ENCODE measurements at places on chromosomes 2 and 18.
A peak's percentile ranks its signal among the peaks of the same experiment; 100 is the strongest.

DNA sequence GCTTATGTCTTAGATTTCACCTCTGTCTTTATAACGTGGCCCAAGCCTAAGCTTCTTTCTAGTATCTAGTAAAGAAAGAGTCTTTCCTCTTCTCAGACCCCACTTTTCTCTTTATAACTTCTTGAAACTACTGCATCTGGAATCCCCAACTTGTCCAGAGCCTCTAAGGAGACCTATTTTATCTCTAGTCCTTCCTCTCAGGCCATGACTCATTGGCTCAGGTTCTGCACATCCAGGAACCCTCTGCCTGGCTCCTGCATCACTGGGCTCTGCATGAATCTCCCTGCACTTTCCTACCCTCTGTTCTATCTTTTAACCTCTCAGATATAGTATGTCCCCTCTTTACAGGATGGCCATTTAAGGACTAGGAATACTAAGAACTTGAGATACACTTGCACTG is 124.7 kb downstream of the DNAH6 start:
- no peak overlapping the region for H3K4me3 ChIP-seq
- no peaks in the 10 kb centered on the region for H3K4me1 ChIP-seq
- DNase-seq: no peak
- peaks cover 6% of the 10 kb centered on the region for H3K36me3 ChIP-seq
- H3K27ac ChIP-seq: no peak overlapping the region

DNA sequence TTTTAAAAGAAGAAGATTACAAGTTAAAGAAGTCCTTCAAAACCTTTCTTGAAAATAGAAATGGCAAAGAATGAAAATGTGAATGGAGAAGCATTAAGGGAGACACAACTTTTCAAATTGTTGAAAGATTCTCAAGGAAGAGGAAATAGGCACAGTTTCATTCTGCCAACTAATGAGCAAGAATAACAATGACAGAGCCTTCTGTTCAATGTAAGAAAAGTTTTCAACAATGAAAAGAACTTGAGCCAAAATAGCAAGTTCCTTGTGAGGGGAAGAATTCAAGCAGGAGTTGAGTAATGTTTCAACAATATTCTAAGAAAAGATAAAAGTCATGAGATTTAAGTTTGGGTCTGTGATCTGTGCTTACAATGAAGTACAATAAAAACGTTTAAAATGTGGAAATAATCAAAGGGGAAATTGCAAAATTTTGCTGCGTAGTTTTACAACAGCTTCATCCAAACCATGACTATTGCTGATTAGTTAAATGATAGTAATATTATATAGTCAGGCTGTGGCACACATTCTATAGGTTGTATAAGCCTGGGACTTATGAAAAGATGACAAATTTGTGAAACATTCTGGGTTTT is 122.6 kb downstream of the METTL4 start:
- no peaks in the 10 kb centered on the region for H3K4me1 ChIP-seq
- no peaks in the 10 kb centered on the region for H3K36me3 ChIP-seq
- H3K27ac ChIP-seq: no peak overlapping the region
- H3K4me3 ChIP-seq: no peak overlapping the region
- H3K27me3 ChIP-seq: peaks cover 2% of the 10 kb centered on the region
- DNase-seq: no peak

GRCh38 chr2:199914372-199914958 is 3.4 kb downstream of the C2orf69 start:
- H3K27me3 ChIP-seq: no peaks in the 10 kb centered on the region
- no peak for DNase-seq
- H3K36me3 ChIP-seq: peaks cover 48% of the 10 kb centered on the region
- peak overlapping the region; percentile 12 for H3K4me3 ChIP-seq

DNA sequence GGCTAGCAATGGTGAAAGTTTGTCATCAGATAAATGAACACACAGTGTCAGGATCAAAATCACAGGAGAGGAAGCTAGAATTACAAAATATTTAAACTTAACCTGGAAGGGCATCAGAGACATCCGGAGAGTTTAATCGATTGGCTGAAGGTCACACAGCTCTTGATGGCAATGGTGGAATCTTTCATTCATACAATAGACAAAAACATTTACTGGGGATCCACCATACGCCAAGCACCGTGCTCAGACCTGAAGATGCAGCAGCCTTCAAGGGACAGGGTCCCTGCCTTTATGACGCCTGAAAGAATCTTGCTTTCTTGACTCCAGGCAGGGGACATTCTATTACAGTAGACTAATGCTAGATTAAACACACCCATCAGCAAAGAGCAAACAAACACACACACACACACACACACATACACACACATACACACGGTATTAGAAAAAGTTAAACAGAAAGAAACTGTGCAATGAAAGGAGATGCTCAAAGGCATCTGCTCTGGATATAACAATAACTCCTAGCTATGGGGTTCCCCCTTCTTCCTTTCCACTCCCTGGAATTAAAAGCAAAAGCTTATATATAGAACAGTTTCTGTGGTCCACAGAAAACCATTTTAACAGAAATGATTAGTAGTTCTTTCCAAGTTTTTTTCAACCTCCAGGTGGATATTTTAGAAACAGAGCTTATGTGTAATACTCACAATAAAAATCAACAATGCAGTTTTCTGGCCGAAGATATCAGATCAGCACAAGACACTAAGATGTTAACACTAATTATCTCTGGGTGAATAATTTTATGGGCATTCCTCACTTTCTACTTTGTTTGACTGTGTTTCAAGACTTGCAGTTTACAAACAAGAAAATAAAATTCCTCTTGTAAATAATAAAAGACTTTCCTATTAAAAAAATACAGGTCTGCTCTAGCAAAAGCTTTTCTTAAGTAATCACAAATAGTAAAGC is 151.7 kb downstream of the ANKRD44 start:
- no peak for DNase-seq
- H3K4me1 ChIP-seq: peaks cover 93% of the 10 kb centered on the region
- peak overlapping the region; percentile 52 for H3K4me3 ChIP-seq

DNA sequence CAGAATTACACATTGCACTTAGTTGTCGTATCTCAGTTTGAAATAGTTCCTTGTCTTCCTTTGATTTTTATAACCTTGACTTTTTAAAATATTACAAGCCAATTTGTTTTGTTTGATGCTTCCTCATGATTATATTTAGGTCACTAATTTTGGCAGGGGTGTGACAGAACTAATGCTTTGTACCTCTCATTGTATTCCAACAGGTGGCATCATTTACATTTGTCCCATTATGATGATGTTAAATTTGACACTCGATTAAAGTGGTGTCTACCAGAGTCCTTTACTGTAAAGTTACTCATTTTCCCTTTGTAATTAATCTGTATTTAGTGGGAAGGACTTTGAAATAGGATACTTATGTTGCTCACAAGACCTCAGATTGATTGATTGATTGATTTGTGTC is 21.5 kb upstream of the MFSD2B start:
- no peak overlapping the region for H3K27ac ChIP-seq
- H3K36me3 ChIP-seq: peaks cover 4% of the 10 kb centered on the region
- H3K4me1 ChIP-seq: no peaks in the 10 kb centered on the region
- H3K4me3 ChIP-seq: no peak overlapping the region

DNA sequence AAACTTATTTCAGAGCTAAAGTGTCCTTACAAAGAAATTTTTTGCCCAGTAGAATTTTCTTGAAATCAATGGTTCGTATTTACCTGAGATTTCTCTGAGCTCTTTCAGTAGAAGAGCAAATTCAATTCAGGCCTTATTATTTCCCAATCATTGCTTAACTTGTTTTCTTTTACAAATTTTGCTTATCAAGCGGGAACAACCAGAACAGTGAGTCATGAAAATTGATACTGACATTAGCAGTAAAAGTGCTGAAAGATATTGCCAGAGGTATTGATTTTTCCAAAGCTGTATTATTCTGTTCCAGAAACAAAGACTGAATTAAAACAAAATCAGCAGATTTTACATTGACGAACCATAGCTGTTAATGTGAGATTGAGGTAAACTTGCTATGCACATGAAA is 10.1 kb upstream of the RIOK3 start:
- no peaks in the 10 kb centered on the region for H3K36me3 ChIP-seq
- DNase-seq: no peak
- no peaks in the 10 kb centered on the region for H3K27me3 ChIP-seq

DNA sequence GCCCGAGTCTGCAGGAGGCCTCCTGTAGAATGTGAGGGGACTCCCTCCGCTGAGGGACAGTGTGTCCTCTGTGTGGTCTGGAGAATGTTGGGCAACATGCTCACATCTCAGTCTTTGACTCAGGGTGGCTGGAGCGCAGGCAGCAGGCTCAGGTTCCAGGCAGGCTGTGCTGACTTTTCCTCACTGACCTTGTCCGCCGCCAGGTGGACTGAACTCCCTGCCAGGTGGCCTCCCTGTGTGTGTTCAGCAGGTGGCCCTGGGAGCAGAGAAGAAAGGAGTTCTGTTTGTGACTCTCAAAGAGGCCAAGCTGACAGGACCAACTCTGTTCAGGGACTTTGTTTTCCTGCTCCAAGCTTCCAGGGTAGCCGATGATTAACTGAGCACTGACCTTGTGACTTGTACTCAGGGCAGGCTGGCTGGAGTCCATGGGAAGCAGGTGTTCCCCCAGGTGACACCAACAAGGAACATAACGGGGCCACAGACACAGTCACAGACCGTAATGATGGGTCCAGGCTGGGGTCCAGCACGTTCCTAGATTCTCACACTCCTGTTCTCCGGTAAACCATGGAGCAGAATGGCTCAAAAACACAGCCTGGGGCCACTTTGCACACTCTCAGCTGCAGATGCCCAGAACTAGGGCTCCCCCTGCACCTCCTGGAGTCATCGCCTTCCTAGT is 439.8 kb downstream of the RNF144A start:
- no peak overlapping the region for H3K4me3 ChIP-seq
- no peaks in the 10 kb centered on the region for H3K27me3 ChIP-seq
- H3K4me1 ChIP-seq: no peaks in the 10 kb centered on the region
- H3K27ac ChIP-seq: no peak overlapping the region

DNA sequence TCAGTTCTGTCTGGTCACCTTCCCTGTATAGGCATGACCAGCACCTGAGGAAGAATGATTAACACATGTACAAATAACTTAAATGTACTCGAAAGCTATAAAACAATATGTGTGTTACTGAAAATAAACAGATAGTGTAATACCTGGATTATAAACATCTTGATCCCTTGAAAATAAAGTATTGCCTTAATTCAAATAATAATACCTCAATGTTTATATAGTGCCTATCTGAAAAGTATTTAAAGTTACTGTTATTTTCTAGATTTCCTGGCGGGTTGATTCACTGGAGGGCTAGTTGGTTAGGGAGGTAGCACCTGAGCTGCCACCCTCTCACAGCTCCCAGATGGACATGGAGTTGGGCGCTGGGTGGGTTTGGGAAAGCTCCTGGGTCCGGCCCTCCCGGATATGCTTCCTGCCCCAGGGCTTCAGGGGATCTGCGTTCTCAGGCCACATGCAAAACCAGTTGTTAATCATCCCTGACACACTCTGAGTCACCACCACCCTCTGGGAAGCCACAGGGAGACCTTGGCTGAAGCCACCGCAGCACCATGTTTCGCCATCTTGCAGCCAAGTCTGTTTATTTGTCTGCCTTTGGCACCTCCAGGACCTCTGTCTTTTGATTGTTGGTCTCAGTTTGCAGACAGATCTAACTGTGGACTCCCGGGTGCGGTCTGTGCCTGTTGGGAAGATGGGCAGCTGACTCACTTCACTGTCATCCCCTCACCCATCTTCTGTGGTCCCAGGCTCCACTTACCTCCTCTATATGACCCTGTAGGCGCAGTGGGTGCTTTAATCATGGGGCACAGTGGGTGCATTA is 35.3 kb downstream of the RAB31 start:
- H3K27ac ChIP-seq: no peak overlapping the region
- H3K4me3 ChIP-seq: no peak overlapping the region
- peaks cover 14% of the 10 kb centered on the region for H3K27me3 ChIP-seq
- H3K36me3 ChIP-seq: no peaks in the 10 kb centered on the region
- H3K4me1 ChIP-seq: no peaks in the 10 kb centered on the region
- DNase-seq: no peak

- DNase-seq: no peak
- no peaks in the 10 kb centered on the region for H3K36me3 ChIP-seq
- peaks cover 11% of the 10 kb centered on the region for H3K27me3 ChIP-seq
- H3K4me1 ChIP-seq: peaks cover 13% of the 10 kb centered on the region
Observed at GRCh38 chr18:2855560-2856350, 8.9 kb downstream of the EMILIN2 start.

DNA sequence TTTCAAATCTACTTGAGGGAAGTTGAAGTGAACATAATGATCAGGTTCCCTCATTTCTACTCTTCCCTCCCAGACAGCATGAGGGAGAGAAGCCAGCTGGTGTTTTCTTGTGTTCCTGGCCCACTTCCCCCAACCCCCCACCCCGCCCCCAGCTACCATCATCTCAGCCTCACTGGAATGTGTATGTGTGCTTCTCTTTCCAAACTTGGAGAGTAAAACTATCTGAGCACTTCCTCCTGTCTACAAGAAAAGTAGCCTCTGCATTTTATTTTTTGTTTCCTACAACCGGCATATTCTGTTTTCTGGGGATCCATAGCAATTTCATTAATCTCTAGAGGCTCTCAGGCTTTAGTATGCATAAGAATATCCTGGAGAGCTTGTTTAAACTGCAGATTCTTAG is 53.6 kb upstream of the GRHL1 start:
- no peaks in the 10 kb centered on the region for H3K27me3 ChIP-seq
- peaks cover 27% of the 10 kb centered on the region for H3K4me1 ChIP-seq
- H3K36me3 ChIP-seq: peaks cover 1% of the 10 kb centered on the region
- H3K27ac ChIP-seq: no peak overlapping the region
- no peak for DNase-seq

GRCh38 chr2:206387808-206388207 is 55.5 kb upstream of the ADAM23 start:
- DNase-seq: no peak
- H3K27ac ChIP-seq: no peak overlapping the region
- H3K4me1 ChIP-seq: no peaks in the 10 kb centered on the region
- H3K27me3 ChIP-seq: peaks cover 6% of the 10 kb centered on the region
- no peak overlapping the region for H3K4me3 ChIP-seq

- H3K27ac ChIP-seq: no peak overlapping the region
- no peak for DNase-seq
- H3K27me3 ChIP-seq: no peaks in the 10 kb centered on the region
- H3K36me3 ChIP-seq: no peaks in the 10 kb centered on the region
- peaks cover 7% of the 10 kb centered on the region for H3K4me1 ChIP-seq
Observed at GRCh38 chr2:55408918-55409868, 10.5 kb downstream of the CCDC88A start.

GRCh38 chr2:226849349-226849748 is 13.5 kb downstream of the RHBDD1 start:
- H3K4me3 ChIP-seq: no peak overlapping the region
- no peaks in the 10 kb centered on the region for H3K27me3 ChIP-seq
- H3K27ac ChIP-seq: no peak overlapping the region
- no peak for DNase-seq

DNA sequence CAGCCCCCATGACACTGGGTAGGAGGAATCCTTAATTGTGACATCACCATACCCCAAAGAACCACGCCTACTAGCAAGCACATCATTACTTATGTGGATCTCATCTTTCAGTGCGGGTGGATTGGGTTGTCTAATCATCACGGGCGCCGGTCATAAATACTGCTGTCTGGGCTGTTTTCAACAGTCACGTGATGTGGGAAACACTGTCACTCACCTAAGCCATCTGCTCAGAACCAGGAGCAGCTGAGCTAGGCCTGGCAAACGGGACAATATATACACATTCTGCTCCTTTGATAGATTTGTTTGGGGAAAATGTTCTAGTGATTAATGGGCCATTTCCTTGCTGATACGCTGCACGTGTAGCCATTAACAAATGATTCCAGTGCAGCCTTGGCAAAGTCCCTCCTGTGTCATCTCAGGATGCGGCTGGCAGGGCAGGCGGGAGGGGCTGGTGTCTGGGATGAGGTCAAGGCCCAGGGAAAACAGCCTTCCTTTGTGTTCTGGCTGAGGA is 145.9 kb upstream of the COPS8 start:
- DNase-seq: no peak
- no peaks in the 10 kb centered on the region for H3K36me3 ChIP-seq
- no peak overlapping the region for H3K27ac ChIP-seq
- H3K4me3 ChIP-seq: no peak overlapping the region
